ENCODE measurements at places on chromosomes 4 and X.

GRCh38 chrX:108664701-108665100, 71.7 kb downstream of the IRS4 start:
- DNase-seq, result no peak

GRCh38 chrX:143663755-143664154, 27.9 kb upstream of the SLITRK4 start:
- DNase-seq, result no peak

- DNase-seq, result no peak
Measured at GRCh38 chr4:157012296-157012695, 40.7 kb upstream of the PDGFC start.

DNA sequence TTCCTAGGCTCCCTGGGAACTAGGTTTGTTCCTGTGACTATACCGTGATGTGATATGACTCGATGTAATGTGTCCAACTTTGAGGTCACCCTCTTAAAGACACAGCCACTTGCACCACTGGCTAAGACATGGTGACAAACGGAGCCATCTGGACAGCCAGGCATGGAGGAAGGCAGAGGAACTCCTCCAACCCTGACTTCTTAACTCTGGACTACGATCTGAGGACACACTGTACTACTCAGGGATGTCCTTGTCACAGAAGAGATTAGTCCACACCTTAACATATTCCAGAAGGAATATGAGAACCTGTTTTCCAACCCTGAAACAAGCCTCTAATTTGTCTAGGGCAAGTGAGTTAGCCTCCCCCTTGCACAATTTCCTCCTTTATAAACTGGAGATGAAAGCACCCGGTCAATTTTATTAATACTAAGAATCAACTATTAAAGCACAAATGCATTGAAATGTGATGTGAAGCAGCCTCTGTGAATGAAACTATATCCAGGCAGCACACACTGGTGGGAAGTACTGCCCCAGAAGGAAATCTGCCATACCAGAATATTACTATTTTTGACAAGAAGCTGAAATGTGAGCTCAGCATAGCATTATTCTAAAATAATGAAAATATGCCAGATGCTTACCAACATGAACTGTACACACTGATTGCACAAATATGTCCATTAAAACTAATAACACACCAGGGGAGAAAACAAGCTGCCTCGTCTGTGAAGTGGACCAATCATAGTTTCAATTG, 47.3 kb downstream of the TSPAN5 start:
- DNase-seq, result no peak

DNA sequence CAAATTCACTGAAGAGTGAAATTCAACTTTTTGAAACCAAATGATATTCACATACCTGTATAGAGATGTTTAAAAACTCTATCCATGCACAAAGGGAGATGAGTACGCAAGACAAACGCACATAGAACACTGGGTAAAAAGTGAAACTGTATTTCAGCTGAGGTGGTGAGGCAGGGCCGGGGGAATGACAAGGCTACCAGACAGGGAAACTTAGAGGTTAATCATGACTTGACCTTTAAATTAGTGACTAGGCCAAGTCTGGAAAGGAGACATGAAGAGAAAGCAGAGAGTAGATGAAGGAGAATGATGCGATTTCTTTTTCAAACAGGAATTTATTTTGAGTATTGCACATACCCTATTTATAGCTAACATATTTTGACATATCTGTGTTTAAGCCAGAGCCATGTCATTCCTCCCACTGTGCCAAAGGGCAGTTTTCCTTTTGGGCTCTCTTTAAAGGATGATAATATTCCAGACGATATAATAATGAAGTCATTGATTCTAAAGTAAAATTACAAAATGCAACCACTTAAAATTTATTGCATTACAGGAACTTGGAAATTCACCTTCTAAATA, 49.4 kb downstream of the ARHGEF6 start:
- no peak for DNase-seq

- no peak for DNase-seq
Measured at GRCh38 chr4:3532751-3533422, 665 bp upstream of the LRPAP1 start.

GRCh38 chr4:38723726-38724474, 58.9 kb downstream of the TLR10 start:
- DNase-seq, result no peak

GRCh38 chr4:110769578-110769977, 146.7 kb upstream of the PITX2 start:
- DNase-seq, result no peak

DNA sequence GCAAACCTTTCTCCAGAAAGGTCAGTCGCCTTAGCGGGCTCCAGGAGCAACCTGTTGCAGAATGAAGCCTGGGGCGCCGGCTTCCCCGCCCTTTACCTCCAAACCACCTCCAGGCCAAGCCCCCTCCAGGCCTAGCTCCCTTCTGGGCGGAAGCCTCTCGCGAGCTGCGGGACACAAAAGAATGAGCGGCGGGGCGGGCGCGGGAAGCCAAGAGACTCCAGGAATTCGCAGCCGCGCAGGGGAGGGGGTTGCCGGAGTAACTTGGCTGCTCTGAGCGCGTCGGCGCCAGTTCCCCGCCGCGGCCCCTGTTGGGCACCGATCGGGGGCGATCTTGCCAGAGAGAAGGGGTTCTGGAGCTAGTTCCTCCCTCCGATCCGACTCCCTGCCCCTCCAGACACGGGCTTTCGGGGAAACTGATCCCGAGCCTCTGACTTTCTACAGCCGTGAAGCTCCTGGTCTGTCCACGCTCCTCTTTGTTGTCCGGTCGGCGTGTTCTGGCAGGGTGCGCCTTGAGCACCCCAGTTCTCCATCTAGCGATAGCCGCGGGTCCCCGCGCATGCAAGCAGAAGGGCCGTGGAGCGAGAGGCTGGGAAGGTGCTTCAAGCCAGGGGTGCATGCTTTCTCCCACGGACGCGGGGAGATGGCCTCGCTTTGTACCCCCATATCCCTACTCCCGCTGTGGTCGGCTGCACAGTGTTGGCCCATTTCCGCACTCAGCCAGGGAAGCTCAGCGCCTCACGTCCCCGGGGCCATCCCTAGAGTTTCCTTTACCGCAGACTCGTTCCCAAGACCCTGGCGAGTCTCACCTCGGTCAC, 1.2 kb downstream of the PROM1 start:
- no peak for DNase-seq

- DNase-seq, result no peak
Measured at GRCh38 chrX:130282151-130282550, 13.5 kb upstream of the ZNF280C start.

DNA sequence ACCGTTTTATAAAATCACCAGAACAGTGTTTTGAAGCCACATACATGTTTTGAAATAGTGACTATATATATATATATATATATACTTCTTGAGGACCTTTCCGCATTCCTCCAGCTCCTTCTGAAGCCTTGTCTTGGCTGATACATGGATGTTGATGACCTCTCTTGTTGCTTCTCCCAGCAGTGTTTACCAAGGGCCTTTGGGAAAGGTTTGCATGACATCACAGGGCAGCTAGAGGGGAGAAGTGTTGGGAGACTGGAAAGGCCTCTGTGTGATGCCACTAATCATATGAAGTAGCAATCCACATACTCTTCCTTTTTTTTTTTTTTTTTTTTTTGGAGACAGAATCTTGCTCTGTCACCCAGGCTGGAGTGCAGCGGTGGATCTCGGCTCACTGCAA, 22.5 kb downstream of the WDR44 start:
- DNase-seq, result no peak

DNA sequence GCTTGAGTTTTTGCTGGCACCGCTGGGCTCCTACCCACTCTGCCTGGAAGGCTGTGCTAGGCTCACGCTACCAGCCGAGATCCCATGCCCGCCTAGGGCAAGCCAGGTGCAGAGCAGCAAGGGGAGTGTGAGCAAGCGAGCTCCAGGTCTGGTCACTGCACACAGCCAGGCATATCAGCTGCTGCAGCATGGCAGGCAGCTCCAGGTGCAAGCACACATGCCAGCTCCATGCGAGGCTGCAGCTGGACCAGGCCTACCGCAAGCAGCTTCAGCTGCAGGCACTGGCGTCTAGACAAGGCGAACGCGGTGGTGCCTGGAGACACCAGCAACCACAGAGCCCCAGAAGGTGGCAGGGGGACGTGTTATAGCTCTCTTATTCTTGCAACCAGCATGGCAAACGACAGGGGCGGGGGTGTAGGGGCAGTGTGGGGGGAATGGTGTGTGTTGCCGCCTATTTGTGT, 614.7 kb upstream of the EPHA5 start:
- DNase-seq, result no peak

DNA sequence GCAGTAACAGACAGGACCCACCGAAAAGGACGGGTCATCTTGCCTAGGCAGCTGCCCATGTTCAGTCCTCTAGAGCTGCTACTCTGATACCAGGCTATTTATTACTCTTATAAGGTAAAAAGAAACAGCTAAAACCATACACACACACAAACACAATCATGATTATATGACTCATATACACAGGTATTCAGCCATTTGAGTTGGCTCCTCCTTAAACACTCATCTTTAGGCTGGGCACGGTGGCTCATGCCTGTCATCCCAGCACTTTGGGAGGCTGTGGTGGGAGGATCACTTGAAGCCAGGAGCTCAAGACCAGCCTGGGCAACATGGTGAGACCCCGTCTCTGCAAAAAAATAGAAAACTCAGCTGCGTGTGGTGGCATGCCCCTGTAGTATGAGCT, 76.6 kb downstream of the F11 start:
- DNase-seq, result no peak
